ENCODE measurements at places on chromosomes 2 and 18.

DNA sequence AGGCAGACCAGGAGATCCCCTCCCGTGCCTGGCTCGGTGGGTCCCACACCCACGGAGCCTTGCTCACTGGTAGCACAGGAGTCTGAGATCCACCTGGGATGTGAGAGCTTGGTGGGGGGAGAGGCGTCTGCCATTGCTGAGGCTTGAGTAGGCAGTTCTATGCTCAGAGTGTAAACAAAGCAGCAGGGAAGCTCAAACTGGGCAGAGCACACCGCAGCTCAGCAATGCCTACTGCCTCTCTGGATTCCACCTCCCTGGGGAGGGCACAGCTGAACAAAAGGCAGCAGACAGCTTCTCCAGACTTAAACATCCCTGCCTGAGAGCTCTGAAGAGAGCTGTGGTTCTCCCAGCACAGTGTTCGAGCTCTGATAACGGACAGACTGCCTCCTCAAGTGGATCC lies 85.1 kb downstream of the UGP2 start:
- DNase-seq = no peak

GRCh38 chr2:239289545-239289944 lies 111.3 kb downstream of the HDAC4 start:
- DNase-seq = no peak

DNA sequence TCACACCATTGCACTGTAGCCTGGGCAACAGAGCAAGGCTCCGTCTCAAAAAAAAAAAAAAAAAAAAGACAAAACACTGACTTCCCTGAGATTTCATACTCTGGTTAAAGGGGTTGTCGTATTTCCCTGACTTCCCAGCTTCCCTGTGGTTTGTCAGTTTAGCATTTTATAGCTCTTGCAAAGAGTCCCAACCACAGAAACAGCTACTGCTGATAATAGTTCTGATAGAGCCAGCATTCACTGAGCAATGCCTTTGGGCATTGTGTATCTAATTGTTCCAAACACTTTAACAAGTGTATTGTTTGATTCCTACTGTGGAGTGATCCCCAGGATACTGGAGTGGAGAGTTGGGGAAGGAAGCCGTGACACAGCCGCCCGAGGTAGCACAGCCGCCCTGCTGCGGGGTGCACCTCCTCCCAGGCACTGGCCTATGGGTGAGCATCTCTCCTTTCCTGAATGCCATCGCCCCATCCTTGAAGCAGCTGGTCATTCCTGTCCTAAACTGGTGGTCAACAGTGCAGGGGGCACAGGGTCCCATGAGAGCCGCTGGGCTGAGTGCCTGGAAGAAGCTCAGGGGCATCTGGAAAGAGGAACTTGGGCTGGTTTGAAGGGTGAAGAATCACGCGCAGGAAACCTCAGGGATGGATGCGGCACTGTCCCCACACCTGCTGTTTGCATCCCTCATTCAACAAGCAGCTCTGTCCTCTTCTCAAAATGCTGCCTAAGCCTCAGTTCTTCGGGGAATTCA lies 81.0 kb upstream of the TMEM18 start:
- DNase-seq = no peak

GRCh38 chr18:57943723-57944122 lies 100.3 kb upstream of the NEDD4L start:
- peak; percentile 38 for DNase-seq

- no peak for DNase-seq
Observed at GRCh38 chr2:196278491-196278911, 107.1 kb upstream of the STK17B start.

DNA sequence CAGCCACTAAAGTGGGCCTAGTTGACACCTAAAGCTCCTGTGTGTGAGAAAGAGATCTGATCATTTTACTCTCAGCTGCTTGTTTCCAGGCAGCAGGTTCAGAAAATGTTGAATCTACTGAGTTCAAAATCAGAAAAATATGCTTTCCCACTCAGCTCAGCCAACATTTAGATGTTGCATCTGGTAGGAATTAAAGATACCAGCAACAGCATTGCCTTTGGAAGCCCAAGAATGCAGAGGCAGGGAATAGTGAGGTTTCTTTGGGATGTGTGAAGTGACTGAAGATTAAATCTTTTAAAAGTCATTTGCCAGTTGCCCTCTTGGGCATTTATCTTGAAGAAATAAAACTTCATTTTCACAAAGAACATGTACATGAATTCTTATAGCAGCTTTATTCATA lies 33.9 kb upstream of the DOCK10 start:
- DNase-seq = no peak

- DNase-seq = no peak
Observed at GRCh38 chr2:136534811-136535210, 230.5 kb upstream of the THSD7B start.

GRCh38 chr18:56575819-56576663 lies 62.4 kb downstream of the TXNL1 start:
- peak; percentile 69 for DNase-seq

DNA sequence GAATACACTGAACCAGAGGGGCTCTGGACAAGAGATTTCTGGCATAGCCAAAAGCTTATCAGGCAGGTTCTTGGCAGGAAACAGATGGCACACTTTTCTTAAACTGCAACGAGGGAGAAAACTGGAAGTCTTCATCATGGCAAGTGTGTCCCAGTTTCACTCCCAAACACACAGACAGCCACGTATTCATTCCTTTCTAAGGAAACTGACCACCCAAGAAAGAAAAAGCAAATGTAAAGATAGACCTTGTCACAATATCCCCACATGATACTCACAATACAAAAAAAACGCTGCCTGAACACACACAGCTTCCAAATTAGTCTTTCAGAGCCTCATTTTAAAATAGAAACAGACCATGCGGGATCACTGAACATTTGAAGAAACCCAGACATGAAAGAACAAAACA lies 40.6 kb upstream of the RTTN start:
- DNase-seq = no peak

DNA sequence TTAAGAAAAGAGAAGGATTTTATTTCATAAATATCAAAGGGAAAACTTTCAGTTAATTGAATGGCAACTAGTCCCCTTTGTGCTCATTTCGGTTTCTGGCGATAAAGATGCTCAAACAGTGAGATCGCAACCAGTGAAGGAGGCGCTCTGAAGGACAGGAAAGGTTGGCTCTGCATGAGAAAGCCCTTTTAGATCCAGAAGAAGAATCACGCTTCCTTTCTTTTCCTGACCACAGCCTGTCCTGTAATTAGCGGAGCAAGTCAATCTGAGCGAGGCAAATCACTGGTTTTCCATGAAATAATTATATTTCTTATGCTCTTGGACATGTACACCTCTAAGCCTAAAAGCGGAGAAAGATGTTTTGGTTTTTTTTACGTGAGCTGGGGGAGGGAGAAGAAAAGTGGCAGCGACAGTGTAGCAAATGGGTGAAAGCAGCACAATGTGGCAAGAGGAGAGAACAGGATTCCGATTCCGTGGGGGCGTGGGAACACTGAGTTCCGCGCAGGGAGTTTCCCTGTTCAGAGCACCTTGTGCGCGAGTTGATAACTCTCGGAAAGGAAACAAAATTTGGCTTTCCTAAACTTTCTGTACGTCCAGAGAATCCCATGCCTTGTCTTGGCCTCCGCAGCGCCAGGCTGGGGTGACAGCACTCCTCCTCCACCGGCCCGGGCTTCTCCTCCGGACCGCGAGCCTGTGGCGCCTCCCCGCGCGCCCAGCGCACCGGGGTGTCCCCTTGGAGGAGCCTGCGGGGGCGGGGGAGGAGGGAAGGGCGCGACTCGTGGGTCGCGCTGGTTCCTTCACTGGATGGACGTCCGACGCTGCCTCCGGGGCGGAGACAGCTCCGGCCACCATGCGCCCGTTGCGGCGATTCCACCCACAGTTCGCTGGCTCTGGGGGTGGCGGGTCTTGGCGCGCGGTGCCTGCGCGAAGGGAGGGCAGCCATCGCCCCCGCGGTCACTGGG lies 620 bp upstream of the SLC9A2 start:
- DNase-seq = no peak

DNA sequence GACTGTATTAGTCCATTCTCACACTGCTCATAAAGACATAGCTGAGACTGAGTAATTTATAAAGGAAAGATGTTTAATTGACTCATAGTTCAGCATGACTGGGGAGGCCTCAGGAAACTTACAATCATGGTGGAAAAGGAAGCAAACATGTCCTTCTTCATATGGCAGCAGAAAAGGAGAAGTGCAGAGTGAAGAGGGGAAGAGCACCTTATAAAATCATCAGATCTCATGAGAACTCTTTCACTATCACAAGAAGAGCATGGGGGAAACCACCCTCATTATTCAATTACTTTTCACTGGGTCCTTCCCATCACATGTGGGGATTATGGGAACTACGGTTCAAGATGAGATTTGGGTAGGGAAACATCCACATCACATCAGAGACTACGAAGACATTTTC lies 43.0 kb upstream of the CAVIN2 start:
- DNase-seq = no peak

DNA sequence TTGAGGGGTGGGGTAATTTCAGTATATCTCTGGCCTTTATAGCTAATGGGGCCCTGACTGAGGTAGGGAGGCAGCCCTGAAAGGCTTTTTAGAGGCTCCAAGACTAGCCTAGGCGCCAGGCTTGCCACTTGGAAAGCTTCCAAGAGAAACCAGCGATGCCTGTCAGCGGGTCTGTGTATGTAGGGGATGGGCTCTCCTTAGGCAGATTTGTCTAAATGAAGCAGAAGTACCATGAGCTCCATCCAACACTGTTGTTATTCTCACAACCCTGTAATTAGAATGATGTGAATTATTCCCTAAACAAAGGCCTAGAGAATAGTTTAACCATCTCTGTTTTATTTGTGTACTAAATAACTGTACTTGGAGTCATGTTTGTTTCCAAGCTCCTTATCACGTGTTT lies 138.1 kb downstream of the B3GNT2 start:
- DNase-seq = peak; percentile 10

DNA sequence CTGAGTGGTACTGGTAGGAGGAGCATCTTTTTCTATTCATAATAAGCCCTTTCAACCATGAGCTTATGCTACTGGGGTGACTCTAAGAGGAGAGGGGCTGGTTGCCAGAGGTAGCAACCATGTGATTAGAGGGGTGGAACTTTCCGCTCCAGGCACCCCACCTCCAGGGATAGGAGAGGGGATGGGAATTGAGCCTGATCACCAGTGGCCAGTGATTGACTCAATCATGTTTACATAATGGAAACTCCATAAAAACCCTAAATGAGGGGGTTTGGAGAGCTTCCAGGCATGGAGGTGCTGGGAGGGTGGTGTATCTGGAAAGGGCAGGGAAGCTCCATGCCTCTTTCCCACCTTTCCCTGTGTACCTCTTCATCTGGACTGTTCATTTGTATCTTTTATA lies 46.6 kb upstream of the RHOB start:
- no peak for DNase-seq

- DNase-seq = no peak
Observed at GRCh38 chr2:242035858-242036652, 166.5 kb downstream of the RTP5 start.

DNA sequence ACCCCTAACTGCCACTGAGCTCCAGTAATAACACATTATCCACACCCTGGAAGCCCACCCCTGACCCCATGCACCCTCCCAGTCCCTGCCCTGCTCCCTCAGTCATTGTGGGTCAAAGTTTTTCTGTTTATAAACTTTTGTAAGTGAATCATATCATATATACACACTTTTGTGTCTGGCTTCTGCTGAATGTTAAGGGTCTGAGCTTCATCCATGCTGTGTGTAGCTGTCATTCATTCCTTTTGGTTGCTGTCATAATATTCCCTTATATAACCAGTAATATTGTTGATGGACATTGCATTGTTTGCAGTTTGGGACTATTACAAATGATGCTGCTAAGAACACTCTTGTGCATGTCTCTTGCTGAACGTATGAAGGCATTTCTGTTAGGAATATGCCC lies 14.5 kb downstream of the CNNM4 start:
- no peak for DNase-seq

DNA sequence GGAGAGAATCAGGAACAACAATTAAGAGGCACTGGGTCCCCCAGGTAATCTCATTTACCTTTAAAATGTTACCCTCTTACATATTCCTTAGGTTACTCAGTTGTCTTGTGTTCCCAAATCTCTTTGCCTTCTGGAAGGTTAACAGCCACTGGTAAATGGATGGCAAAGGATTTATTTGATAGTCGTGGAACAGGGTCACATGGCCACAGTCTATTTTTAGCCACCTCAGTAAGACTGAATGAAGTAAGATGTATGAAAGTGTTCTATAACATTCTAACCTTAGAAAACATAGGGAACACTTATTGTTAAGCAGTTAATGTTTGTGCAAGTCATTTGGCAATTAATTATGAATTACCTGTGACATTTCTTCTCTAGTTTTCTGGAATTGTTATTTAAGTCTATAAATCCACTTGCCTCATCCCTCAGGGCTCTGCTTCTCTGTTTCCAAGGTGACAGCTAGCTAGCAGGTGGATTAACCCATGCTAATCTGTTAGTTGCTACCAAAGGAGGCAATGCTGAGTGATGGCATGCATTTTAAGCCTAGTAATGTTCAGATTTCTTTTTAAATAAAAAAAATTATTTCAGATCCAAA lies 211.0 kb downstream of the PIK3C3 start:
- DNase-seq = no peak

GRCh38 chr2:64283006-64283570 lies 138.9 kb upstream of the PELI1 start:
- DNase-seq = peak; percentile 81

GRCh38 chr2:157124731-157125130 lies 132.8 kb upstream of the GALNT5 start:
- no peak for DNase-seq

- no peak for DNase-seq
Observed at GRCh38 chr18:79571211-79572092, 108.2 kb upstream of the CTDP1 start.

DNA sequence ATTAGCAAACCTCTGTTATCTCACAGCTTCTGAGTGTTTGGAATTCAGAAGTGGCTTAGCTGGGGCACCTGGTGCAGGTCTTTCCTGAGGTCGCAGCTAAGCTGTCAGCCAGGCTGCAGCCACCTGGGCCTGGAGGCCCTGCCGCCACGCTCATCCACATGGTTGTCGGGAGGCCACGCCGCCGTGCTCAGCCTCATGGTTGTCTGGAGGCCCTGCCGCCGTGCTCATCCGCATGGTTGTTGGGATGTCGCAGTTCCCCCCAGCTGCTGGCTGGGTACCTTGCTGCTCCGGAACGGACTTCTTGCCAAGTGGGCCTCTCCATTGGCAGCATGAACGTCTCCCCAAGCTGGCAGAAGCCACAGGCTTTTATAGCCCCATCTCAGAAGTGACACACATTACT lies 24.3 kb upstream of the MPPE1 start:
- DNase-seq = no peak

Data from RPMI8226 (cell line).